ENCODE measurements at places on chromosomes 16 and 17.

DNA sequence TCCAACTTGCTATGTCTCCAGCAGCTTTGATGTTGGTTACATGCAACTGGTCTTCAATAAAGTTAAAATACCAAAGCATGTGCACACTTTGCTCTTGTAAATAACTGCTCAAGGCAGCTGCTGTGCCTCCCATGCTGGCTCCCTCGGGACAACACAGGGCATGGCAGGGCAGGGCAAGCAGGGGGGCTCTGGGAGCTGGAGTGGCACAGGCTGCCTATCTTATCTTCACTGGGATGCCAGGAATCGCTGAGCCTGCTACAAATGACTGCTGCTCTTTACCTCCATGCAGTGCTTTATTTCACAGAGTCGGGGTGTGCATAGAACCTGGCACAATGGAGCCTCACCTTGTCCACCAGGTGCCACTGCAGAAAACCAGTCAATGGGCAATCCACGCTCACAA, 21.8 kb downstream of the PEMT start:
- DNase-seq, result no peak

- peak; percentile 43 for DNase-seq
Observed at GRCh38 chr16:11915114-11915643, 577 bp downstream of the GSPT1 start.

DNA sequence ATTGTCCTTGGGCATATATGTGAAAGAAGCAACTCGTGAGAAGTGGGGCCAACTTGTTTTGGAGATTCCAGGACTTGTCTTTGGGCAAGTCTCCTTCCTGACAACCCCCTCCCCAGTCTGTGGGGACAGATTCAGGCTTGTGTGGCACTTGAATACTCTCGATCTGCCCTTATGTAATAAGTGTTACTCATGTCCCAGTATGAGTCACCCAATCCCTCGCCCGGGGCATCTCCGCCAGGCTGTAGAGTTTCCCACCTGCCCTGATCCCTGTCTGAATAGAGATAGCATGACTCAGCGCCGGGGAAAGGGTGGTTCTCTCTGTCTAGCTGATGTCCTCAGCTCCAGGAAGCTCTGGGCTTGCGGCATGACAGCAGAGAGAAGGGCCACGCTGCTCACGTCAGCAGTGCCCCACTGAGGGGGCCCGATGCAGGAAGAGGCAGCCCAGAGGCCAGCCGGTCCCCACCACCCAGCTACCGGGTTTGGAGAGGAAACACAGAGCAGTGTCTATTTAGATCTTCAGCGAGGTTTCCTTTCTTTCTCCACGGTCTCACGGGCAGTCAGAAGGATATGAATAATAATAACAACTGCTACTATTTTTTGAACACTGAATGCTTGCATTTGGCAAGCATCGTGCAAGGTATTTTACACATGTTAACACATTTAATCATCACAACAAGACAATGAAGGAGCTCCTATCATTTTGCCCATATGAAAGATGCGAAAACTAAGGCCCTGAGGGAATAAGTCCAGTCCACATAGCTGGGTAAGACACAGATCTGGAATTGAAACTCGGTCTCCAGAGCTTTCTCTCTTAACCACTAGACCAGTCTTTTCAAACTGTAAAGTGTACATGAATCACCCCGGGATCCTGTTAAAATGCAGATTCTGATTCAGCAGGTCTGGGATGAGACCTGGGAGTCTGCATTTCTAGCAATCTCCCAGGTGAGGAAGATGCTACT, 426.7 kb upstream of the MAF start:
- DNase-seq, result peak; percentile 95

GRCh38 chr17:2853283-2854142, 57.3 kb downstream of the RAP1GAP2 start:
- DNase-seq, result peak; percentile 17

- DNase-seq, result no peak
Observed at GRCh38 chr17:46020023-46020761, 21.1 kb downstream of the STH start.

GRCh38 chr16:83125999-83126568, 499.3 kb downstream of the CDH13 start:
- DNase-seq, result no peak

- no peak for DNase-seq
Observed at GRCh38 chr17:71809537-71809936, 311.3 kb upstream of the SOX9 start.

DNA sequence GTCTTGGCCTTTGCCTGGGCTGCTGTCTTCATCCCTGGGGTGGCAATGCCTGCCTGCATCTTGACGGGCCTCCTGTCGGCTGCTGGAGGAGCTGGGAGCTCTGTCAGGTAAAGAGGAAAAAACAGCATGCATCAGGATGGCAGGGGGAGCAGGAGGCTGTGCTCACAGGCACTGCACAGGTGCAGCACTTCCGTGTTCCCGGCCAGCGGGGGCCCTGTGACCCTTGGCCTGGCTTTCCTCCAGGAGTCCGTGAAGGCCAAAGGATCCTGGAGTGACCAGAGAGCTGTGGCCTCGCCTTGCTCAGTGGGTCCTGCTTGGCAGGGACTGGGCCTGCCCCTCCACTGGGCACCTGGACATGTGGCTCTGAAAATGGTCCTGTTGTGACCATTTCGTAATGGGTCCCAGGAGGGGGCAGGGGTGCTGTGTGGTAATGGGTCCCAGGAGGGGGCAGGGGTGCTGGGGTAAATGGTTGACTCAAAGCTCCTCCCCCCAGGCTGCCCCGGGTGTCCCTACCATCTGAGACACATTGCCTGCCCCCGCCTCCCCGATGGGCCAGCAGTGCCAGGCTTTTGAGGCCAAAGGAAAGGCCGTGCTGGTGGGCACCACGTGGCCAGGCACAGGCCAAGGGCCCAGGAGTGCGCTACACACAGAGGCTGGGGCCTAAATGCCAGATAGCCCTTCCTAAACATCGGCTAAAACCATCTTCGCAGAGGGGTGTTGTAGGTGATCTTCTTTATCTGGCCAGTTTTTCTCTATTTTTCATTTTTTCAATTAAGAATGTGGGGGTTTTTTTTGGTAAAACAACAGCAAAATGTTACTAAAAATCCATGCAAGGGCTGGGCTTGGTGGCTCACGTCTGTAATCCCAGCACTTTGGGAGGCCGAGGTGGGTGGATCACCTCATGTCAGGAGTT, 4.0 kb upstream of the FASN start:
- DNase-seq, result no peak

- DNase-seq, result no peak
Observed at GRCh38 chr16:69839240-69839688, 77.1 kb downstream of the WWP2 start.
